Osteocyte (in vitro differentiated cells): ENCODE measurements at places on chromosomes 12 and 14.
A peak's percentile ranks its signal among the peaks of the same experiment; 100 is the strongest.

DNA sequence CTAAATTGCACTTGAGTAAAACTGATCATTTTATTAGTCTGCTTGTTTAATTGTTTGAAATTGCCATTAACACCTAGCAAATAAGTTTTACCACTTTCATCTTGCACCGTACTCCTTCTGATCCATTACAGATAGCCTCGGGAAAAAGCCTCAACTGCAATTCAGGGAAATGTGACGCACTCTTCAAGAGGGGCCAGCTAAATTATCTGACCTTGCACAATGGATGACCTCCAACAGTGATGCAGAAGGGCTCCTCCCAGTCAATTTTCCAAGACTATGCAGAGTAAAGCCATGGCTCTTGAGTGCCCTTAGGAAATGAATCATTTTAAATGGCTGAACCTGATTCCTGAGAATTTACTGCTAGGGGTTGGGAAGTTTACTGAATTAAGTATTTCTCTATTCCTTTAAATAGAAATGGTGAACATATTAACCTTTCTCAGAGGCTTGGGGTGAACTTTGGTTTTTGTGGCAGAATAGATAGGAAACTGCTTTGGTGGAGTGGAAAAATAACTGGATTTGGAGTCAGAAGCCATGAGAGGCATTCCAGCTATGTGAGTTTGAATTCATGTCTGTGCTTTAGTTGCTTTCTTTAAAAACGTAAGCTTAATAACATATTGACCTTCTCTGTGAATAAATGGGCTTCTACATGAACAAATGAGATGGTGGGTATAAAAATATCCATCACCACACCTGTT lies 64.8 kb upstream of the OVCH1 start:
- no peak for DNase-seq

GRCh38 chr14:89504602-89505313 lies 87.7 kb upstream of the FOXN3 start:
- DNase-seq = no peak

GRCh38 chr14:30333934-30334333 lies 225.0 kb upstream of the G2E3 start:
- no peak for DNase-seq

DNA sequence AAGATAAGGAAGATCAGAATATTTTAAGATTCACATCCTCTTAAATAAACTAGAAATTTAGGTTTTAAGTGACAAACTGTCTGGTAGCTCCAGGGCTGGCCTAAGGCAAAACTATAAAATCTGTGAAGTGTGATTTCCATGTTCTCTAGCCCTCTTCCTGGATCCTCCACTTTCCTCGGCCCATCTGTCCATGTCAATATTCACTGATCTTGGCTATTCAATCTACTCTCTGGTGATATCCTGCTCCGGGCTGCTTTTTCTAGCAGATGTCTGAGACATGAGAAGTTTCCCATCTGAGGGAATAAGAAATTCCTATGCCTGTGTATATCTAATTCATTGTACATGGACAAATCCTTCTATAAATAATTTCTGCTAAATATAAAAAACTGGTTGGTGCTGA lies 500.4 kb downstream of the GALC start:
- no peak for DNase-seq

- DNase-seq = peak; percentile 89
Observed at GRCh38 chr12:123150744-123151456, at the start of gene PITPNM2. PITPNM2 (minus strand) TSS chr12:123151090; CDS start chr12:123034590, 116,500 bp downstream.

DNA sequence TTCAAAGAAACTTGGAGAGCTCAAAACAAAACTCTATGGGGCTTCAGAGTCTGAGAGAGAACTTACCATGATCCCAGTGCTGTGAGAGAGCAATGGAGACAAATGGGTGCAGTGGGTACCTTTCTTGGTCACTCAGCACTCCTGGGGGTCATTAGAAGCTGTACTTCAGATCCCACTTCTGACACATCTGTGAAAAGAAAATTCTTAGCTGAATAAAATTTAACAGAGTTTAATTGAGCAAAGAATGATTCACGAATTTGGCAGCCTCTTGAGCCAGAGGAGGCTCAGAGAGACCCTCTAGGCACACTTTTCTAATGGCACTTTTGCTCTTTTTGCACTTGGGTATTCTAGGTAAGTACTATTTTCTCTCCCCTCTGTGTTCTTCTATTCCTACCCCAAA lies 96.8 kb upstream of the SYT10 start:
- DNase-seq = no peak

- DNase-seq = no peak
Observed at GRCh38 chr12:112514926-112515642, 96.3 kb downstream of the PTPN11 start.

DNA sequence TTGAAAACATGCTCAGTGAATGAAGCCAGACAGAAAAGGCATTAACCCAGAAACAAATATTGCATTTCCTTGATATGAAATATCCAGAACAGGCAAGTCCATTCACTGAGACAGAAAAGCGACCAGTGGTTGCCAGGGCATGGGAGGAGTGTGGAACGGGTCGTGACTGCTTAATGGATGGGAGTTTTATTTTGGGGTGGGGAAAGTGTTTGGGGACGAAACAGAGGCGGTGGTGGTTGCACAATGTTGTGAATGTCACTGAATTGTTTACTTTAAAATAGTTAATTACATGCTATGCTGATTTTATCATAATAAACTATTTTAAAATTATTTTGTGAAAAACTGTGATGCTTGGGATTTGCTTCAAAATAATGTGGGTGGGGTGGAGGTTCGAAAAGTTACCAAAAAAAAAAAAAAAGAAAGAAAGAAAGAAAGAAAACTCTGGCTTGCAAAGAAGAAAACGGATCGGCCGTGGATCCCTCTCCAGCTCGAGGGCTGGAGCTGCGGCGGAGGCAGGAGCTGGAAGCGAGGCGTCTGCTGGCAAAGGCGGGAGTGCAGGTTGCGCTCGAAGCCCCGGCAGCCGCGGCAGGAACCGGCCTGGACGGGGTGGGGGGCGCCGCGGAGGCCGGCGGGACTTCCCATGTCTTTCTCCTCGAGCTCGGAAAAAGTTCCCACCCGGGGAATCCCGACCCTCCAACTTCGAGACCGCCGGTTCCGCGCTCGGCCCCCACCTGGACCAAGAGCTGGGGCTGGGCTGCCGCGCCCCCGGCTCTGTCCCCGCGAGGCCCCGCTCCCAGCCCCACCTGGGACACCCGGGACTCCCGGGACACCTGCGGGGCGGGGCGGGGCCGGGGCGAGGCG lies 524 bp upstream of the P2RX2 start:
- no peak for DNase-seq

DNA sequence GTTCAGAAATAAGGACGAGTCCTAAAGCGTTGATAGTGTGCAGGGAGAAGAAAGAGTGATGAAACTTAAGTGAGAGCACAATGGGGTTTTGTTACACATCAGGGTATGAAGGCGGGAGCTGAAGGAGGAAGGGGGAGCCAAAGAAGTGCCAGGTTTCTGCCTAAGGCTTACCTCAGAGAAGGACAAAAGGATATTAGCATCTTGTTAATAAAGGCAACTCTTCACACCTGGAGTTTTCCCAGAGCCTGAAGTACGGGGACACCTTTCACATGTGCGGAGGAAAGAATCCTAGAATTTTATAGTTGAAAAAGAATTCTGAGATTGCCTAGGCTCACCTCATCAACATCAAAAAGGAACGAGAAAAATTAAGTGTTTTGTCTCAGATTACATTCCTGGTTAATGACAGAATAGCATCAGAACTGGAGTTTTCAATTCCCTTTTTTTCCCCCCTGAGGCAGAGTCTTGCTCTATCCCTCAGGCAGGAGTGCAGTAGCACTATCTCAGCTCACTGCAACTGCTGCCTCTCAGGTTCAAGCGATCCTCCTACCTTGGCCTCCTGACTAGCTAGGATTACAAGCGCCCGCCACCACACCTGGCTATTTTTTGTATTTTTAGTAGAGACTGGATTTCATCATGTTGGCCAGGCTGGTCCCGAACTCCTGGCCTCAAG lies 2.2 kb upstream of the SAV1 start:
- DNase-seq = no peak
